NCI-H1105 (cell line): ENCODE measurements at places on chromosomes 5 and 9.
A peak's percentile ranks its signal among the peaks of the same experiment; 100 is the strongest.

DNA sequence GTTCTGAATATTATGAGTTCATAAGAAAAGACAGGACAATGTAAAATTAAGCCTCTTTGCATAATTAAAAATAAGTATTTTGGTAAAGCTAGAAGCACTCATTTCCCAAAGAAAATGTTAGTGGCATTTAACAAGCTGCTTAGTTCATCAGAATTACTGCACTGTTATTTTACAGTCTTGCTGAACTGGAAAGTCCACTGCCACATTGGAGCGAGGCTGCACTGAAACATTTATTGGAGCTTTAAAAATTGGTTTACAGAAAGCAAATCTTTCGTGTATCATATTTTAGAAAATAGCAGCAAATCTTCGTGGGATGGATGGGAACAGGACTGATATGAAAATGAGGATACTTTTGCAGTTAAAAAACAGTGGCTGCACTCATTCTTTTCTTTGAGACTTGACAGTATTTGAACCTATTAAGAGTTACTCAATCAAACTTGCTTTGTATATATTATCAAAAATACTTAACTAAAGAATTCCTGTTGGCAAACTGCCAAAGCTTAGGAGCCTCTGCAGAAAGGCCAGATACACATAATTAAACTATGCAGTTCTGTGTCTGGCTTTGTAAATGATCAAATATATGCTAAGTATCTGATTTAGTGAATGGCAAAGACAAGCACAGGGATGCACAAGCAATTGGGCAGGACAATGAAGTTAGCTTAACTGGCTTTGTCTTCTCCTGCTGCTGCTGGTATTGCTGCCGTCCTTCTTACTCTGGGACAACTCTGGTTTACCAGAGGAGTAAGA, 16.5 kb upstream of the FBXL7 start:
- peak; percentile 21 for DNase-seq

DNA sequence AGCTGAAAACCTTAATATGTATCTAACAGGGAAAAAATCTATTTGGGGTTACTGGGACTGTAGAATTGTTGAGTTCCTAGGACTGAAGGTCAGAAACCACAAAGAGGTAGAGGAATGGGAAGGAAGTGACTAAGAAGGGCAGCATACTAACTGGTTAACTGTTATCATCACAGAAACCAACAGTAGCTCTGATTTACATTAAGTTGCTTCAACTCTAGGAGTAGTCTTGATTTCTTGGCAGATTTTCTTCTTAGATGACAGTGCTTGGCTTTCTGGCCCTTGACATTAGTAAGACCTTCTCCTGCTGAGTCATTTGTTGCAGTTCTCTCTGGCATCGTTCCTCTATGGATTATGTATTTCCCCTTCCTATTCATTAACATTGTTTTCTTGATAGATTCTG, 116.1 kb upstream of the RASA1 start:
- no peak for DNase-seq

DNA sequence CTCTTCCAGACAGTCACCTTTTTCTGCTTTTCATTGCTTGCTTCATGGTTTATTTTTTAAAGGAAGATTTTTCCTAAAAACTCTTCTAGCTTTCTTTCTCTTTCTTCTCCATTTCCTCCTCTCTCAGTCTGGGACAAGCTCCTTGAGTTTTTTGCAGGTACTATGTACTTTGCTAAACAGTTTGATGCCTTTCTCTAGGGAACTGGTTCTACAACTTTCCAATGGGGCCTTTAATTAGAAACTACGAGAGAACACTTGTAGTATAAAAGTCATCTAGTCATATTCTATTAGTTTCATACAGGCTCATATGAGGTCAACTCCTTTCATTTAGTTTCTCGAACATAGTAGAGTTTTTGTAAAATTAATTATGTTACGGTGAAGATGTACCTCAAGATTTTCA, 189.6 kb downstream of the DOCK8 start:
- no peak for DNase-seq

DNA sequence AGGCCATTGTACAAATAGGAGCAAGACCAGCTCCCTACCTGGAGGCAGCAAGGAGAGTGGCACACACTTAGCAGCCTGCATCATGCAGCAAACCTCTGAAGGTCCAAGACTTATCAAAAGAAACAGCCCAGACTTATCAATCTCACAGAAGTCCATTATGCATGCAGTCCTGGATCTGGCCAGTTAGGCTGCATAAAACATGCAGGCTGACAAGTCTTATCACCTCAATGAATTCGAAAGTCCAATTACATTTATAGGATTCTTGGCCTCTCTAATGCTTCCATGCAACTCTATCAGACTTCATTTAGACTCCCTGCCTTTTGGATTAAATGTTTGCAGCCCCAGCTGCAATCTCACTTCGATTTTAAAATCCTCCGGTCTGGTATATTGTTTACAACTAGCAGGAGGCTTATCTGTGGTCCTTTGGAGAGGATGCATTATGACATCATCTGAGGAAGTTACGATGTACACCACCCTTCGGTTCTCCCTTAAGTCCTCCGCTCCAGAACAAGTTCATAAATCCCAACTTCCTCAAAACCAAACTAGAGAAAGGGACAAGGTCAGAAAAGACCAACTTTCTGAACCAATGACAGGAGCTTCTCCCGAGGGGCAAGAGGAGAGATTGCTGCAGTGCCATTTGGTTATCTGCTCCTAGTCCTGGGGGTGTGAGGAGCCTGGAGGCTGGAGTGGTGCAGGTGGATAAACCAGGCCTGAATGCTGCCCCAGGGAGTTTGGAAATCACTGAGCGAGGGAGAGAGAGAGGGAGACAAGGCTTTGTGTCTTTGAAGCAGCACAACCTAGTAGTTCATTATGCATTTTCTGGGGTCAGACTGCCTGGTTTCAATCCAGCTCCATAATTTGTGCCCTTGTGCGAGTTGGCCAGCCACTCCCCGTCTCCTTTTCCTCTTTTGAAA, 313.9 kb downstream of the TLE1 start:
- DNase-seq: no peak

- DNase-seq: no peak
These were observed 8.9 kb downstream of the OTP start for GRCh38 chr5:77629509-77630113.

DNA sequence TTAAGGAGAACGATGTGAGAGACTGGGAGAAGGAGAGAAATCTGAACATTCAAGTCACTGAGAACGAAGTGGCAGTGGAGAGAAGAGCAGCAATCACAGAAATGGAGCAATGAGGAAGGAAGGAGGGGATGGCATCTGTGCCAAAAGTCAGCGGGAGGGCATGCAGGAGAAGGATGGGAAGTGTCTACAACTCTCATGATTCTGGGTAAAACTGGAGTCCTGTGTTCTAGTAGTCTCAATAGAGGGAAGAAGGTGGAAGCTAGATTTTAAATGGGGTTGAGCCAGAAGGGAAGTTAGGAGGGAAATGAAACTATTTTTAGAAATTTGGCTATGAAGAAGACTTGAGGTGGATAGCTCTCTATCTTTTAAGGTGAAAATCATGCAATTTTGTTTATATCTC, 39.1 kb upstream of the SPATA31C2 start:
- DNase-seq: no peak

GRCh38 chr5:150645070-150645700, 4.7 kb downstream of the SYNPO start:
- no peak for DNase-seq

DNA sequence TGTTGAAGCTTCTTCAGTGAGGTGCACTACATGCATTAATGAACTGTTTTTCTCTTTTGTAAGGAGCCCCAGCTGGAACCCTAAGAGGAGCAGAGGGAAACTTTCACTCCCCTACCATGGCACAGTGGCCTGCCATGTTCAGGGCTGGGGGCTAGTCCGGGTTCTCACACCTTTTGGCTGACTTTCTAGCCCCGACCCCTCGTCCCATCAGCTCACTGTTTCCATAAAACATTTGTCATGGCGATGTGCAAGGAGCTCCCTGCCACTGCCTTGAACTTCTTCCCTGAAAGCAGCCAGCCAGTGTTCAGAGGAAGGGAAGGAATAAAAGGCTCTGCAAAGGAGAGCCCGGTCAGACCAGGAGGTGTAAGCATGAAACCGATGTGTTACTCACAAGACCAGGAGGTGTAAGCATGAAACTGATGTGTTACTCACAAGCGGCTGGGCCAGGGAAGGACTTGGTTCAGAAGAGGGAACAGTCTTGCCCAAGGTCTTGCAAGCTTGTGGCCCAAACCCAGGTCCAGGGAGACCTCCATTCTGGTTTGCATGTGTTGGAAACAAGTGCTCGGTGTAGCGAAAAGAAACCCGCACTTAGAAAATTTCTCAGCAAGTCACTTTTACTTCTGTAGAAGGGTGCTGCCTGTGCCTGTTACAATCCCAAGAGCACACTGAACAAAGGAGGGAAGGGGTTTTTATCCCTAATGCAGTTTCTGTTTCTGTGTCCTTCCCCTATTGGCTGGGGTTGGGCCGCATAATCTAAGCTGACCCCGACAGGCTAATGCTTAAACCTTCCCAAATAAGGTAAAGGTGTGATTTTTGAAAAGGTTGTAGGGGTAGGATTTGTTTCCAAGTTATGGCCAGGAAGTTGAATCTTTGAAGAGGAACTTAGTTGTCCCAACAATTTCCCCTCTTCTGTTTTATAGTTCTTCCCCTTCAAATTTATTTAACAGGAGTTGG, 3.4 kb upstream of the ABO start:
- DNase-seq: no peak

DNA sequence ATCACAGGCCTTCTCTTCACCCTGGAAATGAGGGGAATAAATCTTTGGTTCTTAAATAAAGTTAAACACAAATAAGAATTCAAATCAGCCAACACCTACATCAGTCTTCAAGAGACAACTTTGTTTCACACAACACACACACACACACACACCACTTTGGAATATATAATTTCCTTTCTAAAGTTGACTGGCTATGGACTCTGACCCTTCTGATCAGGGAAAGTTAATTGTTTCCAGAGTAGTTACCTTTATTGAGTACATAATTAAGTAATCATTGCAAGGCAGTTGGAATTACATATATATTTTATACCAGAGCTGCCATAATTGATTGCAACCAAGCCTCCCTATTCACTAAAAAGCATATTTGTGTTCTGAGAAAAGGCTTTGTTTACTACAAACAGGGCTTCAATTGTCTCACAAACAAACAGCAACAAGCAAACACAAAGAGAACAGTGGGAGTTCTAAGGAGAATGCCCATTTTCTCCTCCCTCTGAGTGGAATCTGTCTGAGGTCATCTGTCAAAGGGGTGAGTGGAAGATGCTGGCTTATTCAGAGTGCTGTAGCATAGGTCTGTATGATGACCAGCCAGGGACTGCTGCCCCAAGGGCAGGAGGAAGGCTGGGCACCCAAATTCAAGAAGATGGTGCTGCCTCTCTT, 136.6 kb downstream of the SEMA6A start:
- no peak for DNase-seq

GRCh38 chr9:135487281-135488012, 7.9 kb downstream of the PPP1R26 start:
- DNase-seq: no peak

DNA sequence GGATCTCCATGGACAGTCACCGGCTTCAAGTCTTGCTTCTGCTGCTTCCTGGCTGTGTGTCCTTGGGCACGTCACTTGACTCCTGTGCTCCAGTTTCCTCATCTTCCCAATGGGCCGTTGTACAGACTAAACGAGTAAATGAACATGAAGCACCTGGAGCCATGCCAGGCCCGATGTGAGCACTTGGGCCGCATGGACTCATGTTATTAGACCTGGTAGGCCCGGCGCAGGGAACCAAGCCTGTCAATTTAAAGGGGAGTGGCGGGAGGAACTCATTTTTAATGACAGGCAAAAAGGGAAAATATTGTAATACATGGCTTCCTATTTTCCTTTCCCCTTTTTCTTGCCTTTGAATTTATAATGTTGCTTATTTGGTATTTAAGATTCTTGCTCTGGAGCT, 47.5 kb downstream of the TENT4A start:
- peak; percentile 18 for DNase-seq

GRCh38 chr9:88319936-88320747, 68.1 kb upstream of the SPIN1 start:
- no peak for DNase-seq

DNA sequence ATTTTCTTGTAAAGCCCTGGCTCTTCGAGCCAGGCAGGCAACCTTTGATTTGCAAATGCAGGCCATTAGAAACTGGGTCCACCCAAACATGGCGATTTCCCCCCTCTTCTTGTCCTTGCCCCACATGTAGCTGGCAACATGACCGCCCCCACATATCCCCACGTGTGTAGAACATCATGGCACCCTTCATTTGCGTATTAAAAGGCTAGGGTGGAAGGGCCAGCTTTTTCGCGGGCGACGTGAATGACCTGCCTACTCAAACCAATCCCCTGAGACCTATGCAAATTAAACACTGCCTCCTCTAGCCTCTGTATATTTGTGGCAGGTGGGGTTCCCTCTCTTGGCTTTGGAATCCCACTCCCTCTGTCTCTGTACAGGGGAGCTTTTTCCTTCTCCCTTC, 107.0 kb upstream of the CLINT1 start:
- no peak for DNase-seq

GRCh38 chr5:40655138-40655537, 24.6 kb upstream of the PTGER4 start:
- no peak for DNase-seq

- DNase-seq: no peak
These were observed 152.0 kb downstream of the MYO10 start for GRCh38 chr5:16784088-16784487.

DNA sequence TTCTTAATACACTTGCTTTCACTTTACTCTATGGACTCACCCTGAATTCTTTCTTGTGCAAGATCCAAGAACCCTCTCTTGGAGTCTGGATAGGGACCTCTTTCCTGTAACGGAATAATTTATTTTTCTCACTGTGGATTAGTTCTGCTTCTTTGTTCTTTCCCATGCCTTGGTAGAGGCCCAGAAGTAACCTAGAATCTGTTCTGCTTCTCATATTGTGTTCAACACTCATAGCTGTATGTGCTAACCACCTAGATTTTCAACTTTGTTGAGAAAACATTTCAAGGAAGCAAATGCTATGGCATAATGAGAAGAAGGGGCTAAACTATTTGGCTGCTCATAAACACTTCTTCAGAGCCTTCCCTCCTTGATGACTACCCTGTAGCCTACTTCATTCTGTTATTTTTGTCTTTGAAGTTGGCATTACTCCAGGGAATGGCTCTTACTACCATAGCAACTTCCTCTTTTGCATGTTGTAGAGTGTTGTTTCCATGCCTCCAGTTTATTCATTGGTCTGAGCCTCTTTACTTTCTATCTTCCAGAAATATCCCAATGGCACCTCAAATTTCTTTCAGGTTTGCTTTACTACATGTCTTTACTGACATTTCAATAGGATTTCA, 74.3 kb downstream of the KIAA0825 start:
- no peak for DNase-seq

- DNase-seq: no peak
These were observed 310.1 kb downstream of the RFX3 start for GRCh38 chr9:3215658-3216057.
